ENCODE measurements at places on chromosomes 6 and 20.

- DNase-seq = no peak
Measured at GRCh38 chr20:49419785-49420184, 62.7 kb downstream of the KCNB1 start.

DNA sequence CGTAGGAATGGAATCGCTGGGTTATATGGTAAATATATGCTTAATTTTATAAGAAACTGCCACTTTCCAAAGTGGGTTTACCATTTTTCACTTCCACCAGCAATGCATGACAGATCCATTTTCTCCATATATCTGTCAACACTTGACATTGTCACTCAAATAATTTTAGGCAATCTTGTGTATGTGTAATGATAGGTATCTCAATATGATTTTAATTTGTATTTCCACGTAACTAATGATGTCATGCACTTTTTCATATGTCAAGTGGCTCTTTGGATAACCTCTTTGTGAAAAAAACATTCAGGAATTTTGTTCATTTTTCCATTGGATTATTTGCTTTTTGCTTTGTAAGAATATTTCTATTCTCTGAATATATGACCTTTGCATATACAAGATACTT, 419.9 kb downstream of the BTBD3 start:
- DNase-seq = no peak

DNA sequence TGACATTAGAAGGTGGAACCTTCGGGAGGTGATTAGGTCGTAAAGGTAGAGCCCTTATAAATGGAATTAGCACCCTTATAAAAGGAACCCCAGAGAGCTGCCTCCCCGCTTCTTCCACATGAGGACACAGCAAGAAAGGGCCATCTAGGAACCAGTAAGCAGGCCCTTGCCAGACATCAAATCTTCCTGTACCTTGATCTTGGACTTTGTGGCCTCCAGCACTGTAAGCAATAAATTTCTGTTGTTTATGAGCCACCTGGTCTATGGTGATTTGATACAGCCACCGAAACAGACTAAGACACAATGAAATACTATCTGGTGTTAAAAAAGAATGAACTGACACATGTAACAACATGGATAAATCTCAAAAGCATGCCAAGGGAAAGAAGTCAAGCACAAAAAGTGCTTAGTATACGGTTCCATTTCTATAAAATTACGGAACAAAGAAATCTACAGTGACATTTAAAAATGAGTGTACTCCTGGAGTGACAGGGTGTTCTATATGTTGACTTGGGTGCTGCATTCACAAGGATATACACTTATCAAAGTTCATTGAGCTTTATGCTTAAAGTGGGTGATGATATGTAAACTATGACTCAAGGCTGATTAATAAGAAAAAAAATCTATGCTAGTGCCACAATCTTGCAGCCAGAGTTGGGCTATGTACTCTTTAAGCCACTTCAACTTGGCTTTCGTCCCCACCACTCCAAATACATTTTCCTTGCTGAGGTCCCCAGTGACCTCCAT, 18.4 kb downstream of the SERPINB1 start:
- no peak for DNase-seq

- no peak for DNase-seq
Measured at GRCh38 chr6:48839206-48839605, 623.8 kb downstream of the MMUT start.

- DNase-seq = no peak
Measured at GRCh38 chr6:141199074-141199473, 933.7 kb upstream of the GJE1 start.

DNA sequence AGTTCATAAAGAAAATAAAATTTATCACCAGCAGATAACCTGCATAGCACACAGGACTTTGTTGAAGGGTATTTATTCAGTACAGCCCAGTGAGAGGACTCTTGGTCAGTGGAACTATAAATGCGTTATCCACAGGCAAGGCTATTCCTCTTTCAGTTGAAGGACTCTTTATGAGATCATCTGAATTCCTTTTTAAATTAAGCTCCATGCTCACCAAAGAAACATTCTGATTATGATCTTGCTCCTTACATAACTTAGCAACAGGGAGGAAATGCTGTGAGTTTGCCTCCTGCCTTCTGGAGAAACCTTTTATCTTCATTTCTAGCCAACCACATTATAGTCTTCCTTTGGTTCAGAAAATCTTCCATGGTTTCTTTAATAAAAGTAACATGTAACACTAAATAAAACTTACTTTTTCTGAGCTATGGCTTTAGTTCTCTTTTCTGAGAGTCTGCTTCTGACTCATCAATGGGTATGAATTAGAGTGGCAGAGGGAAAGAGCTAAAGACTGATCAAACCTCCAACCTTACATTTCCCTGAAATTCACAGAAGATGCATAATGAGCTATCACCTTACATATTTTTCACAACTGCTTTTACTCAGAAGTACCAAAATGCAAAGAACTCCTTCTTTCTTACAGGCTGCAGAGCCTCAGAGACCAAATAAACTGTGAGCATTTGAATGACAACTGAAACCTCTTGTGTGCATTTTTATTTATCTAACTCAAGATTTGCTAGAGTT, 267.2 kb downstream of the ADGRG6 start:
- DNase-seq = no peak

DNA sequence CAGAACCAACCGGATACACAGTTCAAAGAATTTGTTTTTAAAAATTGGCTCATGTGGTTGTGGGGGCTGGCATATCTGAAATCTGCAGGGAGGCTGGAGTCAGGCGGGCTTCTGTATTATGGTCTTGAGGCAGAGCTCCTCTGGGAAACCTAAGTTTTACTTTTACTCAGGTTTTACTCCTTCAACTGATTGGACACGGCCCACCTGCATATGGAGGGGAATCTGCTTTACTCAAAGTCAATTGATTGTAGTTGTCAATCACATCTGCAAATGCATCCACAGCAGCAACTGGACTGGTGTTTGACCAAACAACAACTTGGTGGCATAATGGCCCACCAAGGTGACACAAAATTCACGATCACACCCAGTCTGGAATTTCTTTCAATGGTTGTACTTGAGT, 103.4 kb downstream of the ERMARD start:
- no peak for DNase-seq

DNA sequence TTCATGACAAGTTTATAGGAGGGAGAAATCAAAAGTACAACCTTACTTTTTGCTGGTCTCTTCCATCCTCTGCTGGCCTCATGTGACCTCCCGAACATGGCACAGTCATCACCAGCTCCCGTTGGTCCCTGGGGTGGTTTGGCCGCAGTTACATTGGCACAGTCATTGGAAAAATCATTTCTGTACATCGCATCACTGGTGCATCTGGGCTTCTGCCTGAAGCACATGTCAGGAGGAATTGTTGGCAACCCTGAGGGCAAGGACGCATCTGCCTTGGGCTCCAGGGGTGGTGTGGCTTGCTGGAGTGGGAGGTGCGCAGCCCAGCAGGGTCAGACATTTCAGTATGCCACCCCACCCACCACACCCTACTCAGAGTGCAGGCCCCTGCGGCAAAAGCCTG, 162.9 kb upstream of the SLC24A3 start:
- DNase-seq = no peak

DNA sequence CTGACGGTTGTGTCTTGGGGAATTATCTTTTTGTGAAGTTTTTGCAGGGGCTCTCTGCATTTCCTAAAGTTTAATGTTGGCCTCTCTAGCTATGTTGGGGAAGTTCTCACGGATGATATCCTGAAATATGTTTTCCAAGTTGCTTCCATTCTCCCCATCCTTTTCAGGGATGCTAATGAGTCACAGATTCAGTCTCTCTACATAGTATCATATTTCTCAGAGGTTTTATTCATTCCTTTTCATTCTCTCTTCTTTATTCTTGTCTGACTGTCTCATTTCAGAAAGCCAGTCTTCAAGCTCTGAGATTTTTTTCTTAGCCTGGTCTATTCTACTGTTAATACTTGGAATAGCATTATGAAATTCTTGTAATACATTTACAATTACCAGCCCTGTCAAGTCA, 61.3 kb downstream of the UNC5CL start:
- DNase-seq = no peak

Data from NCI-H1930 (cell line).